ENCODE measurements at places on chromosomes 4 and X.

DNA sequence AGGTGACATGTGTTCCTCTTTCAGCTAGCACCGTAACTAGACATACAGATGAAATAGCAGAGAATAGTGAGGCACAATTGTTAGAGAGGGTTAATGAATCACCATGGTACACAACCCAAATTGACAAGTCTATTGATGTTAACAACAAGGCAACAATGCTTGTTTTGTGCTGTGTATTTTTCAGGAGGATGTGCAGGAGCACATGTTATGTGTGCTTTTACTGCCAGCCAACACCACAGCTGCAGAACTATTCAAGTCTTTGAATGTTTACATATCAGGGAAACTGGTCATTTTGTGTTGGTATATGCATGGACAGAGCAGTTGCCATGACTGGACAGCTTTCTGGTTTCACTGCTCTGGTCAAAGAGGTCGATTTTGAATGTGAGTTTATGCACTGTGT is 32.8 kb downstream of the STBD1 start:
- no peak for DNase-seq

DNA sequence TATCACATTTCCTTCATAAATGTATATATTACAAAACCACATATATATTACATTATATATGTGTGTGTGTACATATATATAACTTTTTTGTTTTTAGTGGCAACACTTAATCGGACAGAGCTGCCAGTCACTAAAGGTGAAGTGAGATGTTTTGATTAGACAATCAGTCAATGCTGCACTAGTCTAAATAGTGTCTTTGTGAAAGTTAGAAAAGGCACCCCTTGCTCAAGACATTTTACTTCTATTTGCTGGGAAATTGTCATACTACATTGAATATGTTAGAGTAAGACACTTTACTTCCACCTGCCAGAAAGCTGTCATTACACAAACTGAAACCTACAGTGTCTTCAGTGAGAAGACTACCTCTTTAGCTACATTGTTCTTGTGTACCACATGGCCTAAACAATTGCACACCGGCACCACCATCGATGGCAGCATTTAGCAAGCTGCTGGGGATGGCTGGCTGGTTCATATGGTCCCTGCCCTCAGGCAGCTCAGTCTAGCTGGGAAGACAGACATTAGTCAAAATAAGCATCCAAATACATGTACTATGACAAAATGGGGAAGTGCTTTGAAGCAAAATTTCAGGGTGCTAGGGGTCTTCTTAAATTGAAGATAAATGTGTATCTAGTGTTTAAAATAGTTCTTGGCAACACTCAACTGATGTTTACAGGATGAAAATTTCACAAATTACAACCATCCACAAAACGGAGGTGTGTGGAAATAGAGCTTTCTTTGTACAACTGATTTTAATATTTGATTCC is 148.1 kb upstream of the GATB start:
- DNase-seq, result no peak

DNA sequence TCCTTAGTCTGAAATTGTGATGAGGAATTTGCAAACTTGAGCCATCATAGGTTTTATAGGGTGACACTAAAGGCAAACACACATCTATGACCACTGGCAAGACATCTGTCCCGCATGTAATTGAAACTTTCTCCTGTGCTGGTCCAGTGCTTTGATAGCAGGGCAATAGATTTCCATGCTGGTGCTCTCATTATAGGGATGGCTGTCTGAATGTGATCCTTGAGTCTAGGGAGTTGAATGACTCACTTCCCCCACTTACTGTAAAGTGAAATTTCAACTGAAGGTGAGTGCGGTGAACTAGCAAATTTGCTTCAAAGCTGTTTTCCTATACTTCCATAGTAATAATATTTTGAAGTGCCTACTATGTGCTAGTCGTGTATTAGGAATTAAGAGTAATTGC is 1630.0 kb downstream of the STIM2 start:
- peak; percentile 2 for DNase-seq

DNA sequence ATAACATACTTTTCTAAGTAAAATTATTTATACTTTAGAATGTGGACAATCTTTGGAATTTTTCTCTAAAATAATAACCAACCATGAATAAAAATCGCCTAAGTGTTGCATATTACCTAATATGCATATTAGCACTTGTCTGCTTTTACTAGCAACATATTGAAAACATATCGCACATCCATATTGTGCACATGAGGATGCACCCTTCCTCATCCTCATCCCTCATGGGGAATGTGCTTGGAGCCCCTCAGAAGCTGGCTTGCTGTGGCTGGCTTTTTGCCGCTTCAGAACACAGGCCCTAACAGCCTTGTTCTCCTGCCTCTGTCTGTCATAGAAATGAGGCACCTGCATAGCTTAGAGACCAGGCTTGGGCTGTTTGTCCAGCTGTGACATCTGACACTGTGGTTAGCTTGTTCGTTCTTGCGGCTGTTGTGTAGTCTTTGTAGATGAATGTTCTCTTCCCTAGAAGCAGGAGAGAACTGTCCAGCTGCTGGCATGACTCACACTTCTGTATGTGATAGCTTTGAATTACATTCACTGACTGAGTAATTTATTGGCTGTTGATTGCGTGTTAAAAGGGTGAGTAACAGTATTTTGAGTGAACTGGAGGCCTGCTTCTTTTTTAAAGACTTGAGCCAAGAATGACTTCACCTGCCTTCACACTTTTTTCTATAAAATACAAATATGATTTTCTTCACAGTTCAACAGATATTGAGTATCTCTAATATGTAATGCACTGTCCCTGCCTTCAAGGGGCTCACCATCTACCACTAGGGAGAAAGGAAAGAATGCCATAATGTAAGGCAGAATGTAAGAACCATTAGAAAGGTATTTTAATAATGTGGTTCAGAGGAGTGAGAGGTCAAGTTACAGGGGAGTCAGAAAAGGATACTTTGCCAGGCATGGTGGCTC is 81.9 kb downstream of the HMGB2 start:
- peak; percentile 100 for DNase-seq

DNA sequence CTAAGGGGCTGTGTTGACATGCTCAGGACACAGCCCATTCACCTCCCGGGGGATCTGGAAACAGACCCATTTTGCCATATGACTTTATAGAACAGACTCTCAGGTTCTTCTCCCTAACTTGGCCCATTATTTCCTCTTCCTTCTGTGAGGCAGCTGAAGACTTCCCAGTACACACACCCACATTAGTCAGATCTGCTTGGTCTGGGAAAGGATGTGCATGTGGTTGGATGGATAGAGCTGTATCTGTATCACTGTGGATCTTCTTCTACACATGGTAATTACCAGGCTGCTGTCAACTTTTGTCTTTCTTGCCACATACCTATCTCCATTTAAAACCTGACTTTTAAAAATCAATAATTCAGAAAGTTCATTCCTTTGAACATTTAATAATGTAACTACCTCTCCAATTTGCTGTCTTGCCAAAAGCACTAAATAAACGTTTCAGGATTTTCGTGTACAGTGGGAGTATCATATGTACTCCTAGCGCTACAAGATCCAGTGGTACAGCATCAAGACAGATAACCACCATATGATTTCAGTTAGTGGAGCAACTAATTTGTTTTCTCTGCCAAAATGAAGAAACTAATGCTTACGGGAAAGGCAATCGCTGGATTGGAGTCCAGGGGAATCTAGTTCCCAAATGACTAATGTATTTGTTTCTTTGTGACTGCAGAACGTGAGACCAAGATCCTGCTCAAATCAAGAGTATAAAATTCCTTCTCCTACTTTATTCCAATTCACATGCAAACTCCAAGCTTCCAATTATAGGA is 134.1 kb upstream of the MAP3K15 start:
- DNase-seq, result peak; percentile 57

DNA sequence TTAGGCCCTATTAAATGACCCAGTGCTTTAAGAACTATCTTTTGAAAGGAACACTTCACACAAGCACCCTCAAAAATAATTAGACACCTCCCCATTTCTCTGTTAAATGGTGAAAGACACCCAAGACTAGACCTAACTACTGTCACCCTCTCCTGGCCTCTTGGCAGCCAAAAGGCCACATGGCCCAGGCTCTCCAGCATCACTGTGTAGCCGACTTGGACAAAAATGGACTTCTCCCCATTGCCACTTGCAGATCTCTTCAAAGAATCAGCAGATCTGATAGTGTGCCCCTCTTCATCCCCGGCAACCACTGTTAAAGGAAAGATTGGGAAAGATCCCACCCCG is 2.0 kb downstream of the MID1IP1 start:
- no peak for DNase-seq

- DNase-seq, result no peak
Measured at GRCh38 chr4:54607067-54607466, 50.7 kb upstream of the KIT start.

- no peak for DNase-seq
Measured at GRCh38 chr4:183503497-183504063, 1.3 kb upstream of the ING2 start.

GRCh38 chr4:155539746-155540145 is 126.9 kb upstream of the GUCY1A1 start:
- no peak for DNase-seq

- peak; percentile 17 for DNase-seq
Measured at GRCh38 chrX:80812176-80812575, 2.5 kb upstream of the BRWD3 start.

DNA sequence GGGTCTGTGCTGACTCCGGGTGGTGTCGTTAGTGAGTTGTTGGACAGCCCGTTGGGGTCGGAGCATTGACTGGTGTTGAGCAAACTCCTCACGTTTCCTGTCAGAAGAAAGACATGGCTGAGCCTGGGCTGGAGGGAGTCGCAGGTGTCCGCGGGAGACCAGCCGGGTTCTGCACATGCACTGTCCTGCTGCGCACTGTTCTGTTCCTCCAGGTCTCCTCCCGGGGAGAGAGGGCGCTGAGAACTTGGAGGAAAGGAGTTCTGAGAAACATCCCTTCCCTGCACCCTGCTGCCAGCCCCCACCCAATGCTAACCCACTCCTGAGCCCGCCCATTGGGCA is 1.1 kb downstream of the ZNF141 start:
- no peak for DNase-seq

- no peak for DNase-seq
Measured at GRCh38 chr4:66266035-66266434, 595.7 kb upstream of the EPHA5 start.

- DNase-seq, result peak; percentile 1
Measured at GRCh38 chr4:27759611-27760575, 899.3 kb downstream of the STIM2 start.

GRCh38 chr4:153074936-153075630 is 129.2 kb upstream of the TRIM2 start:
- peak; percentile 50 for DNase-seq

GRCh38 chrX:153806999-153807575 is 12.6 kb downstream of the SSR4 start:
- no peak for DNase-seq

DNA sequence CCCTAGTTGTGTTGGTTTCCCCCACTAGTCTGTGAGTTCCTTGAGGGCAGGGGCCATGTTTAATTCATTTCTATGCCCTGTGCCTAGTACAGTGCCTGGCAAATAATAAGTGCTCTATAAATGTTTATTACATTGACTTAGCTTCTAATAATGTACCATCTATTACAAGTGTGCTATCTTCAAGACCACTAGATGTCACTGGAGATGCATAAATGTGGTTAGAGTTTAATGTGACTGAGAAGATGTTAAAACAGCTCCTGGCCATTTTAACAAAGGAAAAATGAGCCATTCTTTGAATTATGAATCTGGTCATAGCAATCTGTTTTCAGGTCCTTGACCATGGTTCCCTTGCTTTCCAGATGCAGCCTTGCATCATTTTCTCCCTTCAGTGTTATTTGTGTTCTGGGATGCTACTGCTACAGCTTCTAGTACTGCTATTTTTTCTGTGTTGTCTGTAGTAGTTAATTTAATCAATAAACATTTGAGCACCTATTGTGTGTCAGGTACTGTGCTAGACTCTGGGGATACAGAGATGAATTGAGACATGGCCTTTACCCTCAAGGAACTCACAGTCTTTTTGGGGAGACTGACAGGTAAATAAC is 43.2 kb downstream of the SLC9A6 start:
- peak; percentile 57 for DNase-seq

DNA sequence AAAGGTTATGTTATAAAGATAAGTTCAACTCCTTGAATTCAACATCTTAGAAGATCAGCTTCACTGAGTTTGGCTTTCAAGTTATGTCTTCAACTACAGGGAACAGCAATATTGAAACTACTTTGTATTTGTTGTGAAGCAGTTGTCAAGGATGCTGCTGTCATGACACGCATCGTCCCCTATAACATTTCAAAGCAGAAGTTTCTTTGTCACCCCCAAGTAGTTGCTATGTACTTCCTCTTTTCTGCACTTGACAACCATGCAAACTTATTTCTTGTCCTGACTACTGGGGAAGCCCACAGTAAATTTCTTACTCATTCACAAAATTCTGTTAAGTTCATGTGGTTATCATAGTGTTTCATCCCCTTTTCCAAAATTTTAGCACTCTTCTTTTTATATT is 14.3 kb downstream of the ANTXR2 start:
- no peak for DNase-seq

GRCh38 chrX:133983974-133984845 is 1.2 kb downstream of the GPC3 start:
- no peak for DNase-seq

DNA sequence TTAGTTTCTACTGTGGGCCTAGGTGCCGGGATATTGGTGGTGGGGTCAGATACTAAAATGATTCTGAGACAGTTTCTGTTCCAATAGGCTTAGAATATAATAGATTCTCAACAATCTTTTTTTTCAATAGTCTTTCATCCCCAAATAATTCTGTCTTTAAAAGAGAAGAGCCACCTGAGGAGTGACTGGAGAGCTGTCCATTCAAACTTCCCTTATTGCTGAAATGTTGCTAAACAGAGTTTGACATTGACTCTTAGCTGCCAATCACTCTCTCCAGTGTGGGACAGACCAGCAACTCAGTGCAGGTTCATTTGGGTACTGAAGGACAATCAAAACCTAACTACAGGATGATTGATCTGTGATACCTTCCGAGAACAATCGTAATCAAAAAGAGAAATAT is 12.4 kb upstream of the ADH7 start:
- no peak for DNase-seq

- no peak for DNase-seq
Measured at GRCh38 chr4:152998861-152999260, 62.7 kb downstream of the FHDC1 start.

DNA sequence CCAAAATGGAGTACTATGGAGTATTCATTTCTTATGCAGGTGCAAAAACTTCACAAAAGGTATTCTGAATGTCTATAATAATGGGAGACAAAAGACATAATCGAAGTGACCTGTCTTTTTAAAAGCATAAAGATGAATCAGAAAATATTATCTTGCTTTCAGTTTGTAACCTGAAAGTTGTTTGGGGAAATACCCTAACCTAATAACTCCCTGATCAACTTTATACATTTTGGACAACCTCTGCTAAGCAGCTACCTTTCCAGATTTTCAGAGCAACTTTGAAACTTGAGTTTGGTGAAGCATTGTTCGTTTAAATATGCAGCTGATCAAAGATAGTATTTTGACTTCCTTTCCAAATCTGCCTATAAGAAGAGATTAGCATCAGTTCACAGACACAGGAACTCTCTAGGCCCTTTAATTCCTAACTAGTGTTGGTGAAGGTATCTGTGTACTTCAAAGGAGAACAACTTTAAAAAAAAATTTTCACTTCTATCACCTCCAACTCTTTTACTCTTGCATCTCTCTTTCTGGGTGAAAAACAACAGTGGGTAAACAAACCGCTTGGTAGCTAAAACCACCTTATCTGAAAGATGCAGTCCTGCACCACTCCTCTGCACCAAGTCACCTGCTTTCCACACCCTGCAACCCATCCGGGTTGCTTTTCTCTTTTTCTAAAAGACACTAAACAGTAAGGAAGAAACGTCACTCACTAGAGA is 26.5 kb downstream of the CD40LG start:
- no peak for DNase-seq

GRCh38 chrX:74383611-74384010 is 37.7 kb upstream of the SLC16A2 start:
- peak; percentile 47 for DNase-seq

GRCh38 chr4:171117457-171117856 is 695.7 kb upstream of the GALNTL6 start:
- DNase-seq, result no peak

Measured in fibroblast of skin of abdomen (primary cell).